ENCODE measurements at places on chromosomes 1 and 21. TPM values are rescaled to one million over a fixed set of nuclear protein-coding genes. Genes with fewer than 3 reads are reported as not detected.

The SMG7 gene
- 78.4 TPM for total RNA-seq

GRCh38 chr1:43919906-43920305, 13.7 kb upstream of the ARTN start:
- no peak for DNase-seq

GRCh38 chr1:95287825-95288224, 53.8 kb downstream of the RWDD3 start:
- DNase-seq = no peak

- DNase-seq = no peak
Observed at GRCh38 chr1:94026619-94027380, 94.1 kb downstream of the ABCA4 start.

DNA sequence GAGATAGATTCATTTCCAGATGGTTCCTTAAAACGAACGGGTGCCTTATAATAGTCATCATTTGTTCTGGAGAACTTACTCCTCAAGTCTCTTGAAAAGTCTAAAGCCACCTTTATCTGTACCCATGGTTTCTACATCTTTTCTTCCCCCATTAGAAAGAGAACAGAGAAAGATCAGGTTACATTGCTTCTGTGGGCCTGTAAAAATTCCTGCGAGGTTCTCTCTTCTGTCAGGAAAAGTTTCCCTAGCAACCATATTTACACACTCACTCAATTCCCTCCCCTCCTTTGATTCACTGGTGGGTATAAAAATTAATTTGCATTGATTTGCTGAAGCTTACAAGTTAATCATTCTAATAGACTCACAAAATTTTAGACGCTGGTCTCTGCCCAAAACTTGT, 6.7 kb downstream of the PHC2 start:
- no peak for DNase-seq

The AKNAD1 gene
- not detected for total RNA-seq

GRCh38 chr21:46199436-46200373, 15.4 kb upstream of the SPATC1L start:
- DNase-seq = no peak

GRCh38 chr1:25067518-25068251, 137.6 kb upstream of the RUNX3 start:
- no peak for DNase-seq

The IKBKE gene
- total RNA-seq = 50.0 TPM

DNA sequence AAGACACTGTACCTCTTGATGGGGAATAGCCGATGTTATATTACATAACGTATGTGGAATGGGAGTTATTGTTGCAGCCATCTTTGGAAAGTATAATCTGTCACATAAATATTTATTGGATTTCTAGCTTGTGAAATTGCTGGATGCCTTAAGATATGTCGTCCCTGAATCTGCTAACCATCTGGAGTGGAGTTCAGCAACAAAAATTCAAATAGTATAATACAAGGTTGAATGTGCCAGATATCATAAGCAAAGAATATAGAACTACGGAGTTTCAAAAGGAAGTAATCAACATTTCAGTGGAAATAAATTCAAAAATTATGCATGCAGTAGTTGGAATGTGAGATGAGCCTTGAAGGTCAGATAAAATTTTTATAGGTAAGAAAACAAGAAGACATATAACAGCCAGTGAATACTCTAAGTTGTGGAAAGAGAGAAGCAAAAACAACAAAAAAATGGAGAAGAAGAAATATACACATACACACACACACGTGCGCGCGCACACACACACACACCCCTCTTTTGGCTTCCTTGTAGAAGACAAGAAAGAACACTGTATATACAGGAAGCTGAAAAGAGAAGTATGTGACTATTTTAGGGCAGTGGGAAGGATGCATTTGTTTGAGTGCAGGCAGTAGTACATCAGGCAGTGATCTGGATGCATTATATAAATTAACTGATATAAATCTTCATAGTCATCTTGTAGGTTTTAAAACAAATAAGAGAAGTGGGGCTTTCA, 516.7 kb downstream of the KCNT2 start:
- DNase-seq = no peak

The IFNGR2 gene
- total RNA-seq = 9.9 TPM

DNA sequence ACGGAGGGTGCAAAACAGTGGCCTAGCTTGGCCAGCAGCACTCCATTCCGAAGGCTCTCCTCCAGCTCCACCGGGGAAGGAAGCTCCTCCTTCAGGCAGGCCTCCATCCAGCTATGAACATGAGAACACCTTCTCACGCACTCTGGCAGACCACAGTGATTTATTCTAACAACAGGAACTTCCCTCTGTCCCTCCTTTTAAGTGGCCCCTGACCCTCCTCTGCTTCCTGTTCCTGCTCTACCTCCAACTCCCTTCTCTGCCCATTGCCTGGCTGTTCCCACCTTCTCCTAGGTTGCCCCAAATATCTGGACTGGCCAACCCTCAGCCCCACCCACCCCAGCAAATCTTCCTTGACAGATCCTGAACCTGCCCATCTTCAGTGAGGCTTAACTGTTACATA, 5.9 kb downstream of the IQGAP3 start:
- DNase-seq = no peak

DNA sequence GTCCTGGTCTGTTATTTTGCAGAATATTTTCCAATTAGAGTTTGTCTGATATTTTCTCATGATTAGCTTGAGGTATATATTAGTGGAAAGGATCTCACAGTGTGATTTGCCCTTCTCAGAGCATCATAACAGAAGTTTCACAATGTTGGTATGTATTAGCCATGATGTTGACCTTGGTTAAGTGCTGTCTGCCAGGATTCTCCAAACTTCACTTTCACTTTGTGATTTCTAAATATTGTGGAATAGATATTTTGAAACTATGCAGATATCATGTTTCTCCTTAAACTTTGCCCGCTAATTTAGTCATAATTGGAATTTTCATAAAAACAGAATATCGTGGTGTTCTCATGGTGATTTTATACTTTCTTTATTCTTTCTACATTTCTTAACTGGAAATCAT, 98.0 kb upstream of the DEPDC1 start:
- no peak for DNase-seq

DNA sequence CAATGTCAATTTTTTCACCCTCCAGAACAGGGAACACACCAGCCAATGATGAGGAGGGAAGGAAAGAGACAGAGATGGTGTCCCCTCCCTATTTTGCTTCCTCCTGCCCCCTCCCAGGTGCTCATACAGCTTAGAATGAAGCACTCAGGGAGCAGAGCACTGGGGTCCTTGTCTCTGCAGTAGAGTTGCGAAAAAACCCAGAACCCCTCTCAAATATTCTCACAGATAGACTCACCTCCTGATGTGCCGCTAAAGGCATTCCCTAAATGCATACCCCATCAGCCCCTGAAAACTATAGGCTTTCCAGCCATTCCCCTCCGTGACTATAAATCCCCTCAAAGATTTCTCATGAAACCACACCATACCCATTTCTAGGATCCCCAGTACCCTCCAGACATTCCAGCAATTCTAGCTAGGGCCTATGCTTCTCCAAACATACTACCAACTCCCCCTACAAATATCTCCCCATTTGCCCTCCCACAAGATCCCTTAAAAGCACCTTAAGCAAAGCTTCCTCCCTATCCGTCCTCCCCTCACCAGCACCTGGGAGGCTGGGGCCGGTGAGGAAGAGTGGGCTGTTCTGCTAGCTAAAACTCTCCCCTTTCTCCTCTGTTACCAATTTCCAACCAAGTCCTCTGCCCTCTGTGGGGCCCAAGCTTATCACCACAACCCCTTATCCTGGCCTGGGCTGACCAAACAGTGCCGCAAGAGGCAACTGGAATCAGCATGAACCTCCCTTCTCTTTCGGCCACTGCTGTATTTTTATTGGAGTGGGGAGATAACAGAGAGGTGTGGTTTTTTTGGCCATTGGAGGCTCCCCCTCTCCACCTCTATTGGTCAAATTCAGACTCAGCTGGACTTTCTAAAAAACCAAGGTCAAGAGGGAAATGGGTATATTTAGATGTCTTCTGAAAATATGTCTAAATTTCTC, 54.7 kb downstream of the RHBG start:
- no peak for DNase-seq
